ENCODE measurements at places on chromosomes 6 and 20.

DNA sequence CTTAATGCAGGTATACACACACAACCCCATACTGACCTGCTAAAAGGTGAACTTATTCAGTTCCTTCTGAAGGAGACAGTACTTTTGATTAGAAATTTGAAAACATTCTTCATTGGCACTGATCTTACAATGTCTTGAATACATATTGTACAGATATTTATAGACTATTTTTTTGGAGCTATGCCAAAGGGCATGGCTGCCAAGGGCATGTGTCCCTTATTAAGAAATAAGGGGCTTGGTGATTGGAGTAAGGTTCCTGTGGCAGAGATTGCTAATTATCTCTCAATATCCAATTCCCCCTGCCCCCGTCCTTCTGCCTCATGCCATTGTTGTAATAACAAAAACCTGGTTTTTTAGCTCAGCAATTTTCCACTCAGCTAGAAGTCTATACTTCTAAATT, 355.9 kb downstream of the FARS2 start:
- no peak for DNase-seq

DNA sequence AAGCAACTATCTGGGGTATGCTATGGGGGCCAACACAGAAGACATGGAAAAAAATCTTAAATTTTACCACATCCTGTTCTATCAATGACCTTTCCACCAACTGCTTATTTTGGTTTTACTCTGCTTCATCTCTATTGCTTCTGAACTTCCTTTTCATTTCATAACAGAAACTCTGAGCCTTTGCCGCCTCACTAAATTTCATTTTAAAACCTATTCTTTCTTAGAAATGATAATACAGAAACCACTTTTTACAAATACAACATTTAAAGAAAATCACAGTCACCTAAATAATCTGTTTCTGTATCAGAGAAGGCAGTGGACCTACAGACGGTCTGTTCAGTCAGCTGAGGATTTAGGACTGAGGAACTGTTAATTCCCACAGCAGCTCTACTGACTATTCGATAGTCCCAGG, 117.5 kb downstream of the KCNQ5 start:
- no peak for DNase-seq

DNA sequence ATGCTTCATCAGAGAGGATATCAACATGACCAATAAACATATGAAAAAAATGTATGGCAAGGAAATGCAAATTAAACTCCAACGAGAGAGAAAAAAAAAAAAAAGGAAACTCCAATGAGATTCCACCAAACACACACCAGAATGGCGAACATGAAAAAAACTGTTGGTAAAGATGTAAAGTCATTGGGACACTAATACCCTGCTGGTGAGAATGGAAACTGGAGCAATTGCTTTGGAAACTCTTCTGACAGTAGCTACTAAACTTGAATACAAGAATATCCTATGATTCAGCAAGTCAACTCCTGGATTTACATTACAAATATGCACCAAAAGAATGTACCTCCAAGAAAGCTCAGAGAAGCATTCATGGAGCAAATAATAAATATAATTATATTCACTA, 260.7 kb upstream of the ECI2 start:
- DNase-seq = no peak

- DNase-seq = no peak
Observed at GRCh38 chr6:120875900-120876299, 458.4 kb downstream of the TBC1D32 start.

DNA sequence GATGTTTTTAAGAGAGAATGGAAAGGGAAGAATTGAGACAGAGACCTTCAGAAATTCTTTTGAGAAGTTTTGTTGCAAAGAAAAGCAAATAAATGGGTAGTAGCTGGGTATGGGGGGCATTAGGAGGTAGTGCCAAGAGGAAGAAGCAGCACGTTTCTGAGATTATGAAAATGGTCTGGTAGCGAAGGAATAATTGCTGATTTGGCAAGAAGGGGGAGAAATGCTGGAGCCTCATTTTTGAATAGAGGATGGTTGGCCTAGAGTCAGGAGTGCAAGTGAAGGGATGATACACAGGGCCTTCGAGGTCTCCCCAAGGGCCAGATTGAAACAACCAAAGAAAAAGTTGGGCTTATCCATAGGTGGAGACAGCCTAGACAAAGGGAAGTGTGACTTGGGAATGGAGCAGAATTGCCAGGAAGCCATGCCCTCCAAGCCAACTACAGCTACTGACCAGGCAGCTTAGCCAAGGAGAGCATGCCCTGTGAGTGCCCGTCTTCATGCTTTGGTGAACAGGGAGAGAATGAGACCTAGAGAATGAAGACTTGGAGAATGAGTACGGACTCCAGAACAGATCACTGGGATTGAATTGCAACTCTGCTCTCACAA, 14.2 kb upstream of the TBC1D7 start:
- no peak for DNase-seq

- DNase-seq = no peak
Observed at GRCh38 chr6:37504024-37504423, 4.3 kb upstream of the CCDC167 start.

All from AG20443 (cell line).